Fibroblast of gingiva (primary cell): ENCODE measurements at places on chromosomes 6 and 20.

DNA sequence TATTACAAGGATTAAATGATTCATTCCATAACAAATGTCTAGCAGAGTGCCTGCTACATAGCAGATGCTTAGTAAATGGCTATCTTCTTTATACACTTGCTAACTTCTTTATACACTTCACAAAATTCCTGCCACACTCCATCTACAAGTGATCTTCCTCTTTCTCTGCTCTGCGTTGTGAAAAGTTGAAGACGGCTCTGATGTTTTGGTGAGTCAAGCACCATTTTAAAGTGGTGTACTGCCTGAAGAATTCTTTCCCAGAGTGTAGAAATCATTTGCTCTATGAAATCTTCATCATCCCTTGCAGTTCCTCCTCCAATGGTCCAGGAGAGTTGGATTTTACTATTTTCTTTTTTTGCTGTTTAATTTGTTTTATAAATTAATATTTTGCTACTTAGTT lies 74.9 kb downstream of the TNFAIP3 start:
- no peak for DNase-seq

GRCh38 chr6:143958839-143959399 lies 49.1 kb downstream of the PLAGL1 start:
- no peak for DNase-seq

GRCh38 chr6:10587656-10588406 lies 66.7 kb downstream of the GCNT2 start:
- DNase-seq = no peak

- DNase-seq = peak; percentile 72
Measured at GRCh38 chr6:43506667-43507471, 3.3 kb downstream of the LRRC73 start.

DNA sequence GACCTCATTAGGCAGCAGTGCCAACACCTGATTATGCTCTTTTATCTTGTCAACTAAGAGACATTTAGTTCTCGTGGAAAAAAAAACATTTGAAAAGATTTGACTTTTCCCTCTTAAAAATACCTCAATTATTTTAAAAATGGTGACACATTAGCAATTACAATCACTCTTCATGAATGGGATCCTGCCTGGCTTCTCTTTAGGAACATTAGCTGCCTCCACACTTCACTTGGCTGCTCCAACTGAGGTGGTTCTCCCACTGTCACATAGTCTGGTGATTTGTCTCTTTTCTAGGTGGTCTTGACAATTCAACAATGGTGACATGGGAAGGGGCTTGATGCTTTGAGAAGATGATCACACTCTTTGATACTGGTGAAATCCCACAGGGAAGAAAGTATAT lies 26.2 kb upstream of the SLC35F1 start:
- no peak for DNase-seq

GRCh38 chr20:22616551-22616950 lies 32.2 kb upstream of the FOXA2 start:
- no peak for DNase-seq

DNA sequence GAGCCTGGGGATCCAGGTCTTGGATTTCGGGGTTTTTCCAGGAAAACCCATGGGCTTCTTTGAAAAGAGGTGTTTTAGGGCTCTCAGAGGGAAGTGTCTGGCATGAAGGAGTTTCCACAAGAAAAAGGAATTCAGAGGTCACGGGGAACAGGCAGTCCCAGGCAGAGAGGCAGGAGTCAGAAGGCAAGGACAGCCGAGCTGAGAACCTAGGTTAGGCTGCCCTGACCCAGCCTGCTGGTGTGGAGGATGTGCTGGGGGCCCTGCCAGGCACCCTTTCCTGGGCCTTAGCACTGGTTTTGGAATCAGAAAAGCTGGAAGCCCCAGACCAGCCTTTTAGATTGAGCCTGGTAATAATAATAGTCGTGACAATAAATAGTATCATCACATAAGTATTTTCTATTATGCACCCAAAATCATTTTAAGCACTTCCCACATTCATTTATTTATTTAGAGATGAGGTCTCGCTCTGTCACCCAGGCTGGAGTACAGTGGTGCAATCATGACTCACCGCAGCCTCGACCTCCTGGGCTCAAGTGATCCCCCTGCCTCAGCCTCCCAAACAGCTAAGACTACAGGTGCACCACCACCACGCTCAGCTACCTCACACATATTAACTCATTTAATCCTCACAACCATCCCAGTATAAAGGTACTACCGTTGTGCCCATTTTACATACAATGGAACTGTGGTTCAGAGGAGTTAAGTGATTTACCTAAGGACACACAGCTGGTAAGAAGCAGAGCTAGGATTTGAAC lies 19.9 kb downstream of the TGM2 start:
- peak; percentile 46 for DNase-seq
